ENCODE measurements at places on chromosomes 5 and 9.

DNA sequence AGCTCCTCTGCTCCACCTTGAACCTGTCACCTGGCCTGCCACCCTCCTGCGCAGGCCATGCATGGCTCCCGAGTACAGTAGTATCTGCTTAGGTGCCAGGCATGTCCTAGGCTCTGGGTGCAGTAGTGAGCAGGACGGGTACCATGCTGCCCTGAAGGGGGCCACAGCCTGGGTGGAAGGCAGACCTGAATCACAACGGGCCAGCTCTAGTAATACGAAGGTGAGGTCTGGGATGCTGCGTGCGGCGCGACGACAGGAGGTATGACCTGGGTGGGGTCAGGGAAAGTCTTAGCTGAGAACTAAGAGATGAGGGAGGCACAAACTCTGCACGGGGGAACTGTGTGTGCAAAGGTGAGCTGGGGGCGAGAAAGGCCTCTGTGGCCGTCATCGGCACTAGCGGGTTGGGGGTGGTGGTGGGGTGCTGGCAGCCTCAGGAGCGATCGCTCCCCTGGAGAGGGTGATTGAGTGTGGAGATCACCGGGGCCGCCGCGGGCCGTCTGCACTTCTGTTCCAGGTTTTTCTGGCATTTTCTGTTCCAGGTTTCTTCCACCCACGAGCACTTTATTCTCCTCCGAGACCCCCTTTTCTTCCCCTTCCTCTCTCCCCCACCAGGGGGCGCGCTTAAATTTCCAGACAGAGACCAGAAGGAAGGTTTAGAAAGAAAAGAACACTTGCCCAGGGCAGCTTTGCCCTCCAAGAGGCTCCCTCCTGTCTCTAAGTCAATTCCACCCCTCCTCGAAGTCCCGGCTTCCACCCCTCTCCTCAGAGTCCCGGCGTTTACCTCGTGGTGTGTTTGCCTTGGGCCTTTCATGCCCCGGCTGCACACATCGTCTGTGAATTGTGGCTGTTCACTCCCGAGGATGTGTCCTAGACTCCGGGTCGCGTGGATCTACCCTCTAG lies 15.1 kb downstream of the PDLIM4 start:
- DNase-seq = peak; percentile 96

DNA sequence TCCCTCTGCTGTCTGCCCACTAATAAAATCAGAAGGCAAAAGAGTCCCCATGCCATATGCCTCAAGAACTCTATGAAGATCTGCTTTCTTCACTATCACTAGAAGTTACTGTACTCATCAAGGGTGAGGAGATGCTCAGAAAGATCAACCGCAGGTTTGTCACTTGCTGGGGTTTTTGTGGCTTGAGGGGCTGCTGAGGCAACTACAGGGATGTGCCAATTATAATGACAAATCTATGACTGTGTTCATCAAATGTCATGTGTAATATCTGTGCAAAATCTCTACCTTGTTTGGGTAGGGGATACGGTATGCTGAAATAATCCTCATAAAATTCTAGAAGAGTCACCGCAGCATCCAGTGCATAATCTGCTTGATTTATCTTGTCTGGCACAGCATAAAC lies 13.0 kb downstream of the ERAP1 start:
- DNase-seq = no peak

DNA sequence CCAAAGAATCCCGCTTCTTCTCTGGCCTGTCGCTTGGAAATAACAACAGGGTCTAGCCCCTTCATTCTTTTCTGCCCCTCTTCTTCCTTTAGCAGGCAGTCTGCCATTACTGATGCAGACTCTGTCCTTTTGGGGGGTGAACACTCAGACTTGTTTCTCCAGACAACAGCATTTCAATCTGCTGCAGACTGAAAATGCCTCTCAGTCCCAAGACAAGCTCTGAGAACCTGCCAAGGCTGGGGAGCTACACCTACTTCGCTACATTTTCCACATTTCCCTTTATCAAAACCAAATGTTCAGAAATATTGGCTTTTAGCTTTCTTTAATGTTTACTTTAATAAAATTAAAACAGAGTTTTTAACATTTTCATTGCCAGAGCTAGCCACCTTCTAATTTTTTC lies 152.4 kb downstream of the MPDZ start:
- no peak for DNase-seq

- DNase-seq = peak; percentile 47
These were observed 21.9 kb upstream of the FOCAD start for GRCh38 chr9:20662156-20662555.

DNA sequence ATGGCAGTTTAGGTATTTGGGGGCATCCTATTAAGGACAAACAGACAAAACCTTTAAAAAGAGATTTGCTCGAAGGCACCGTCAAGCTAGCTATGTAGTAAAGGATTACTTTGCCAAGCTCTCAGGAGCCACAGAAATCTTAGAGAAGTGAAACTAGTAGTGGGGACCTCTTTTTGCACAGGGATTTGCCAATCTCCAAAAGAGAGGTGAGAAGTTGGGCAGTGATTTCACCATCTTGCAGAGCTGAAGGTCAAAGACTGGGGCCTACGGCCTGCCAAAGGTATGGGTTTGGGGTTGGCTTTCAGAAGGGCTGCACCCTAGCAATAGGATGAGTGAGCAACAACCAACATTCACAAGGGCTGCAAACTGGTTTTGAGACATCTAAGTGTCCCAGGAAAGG lies 1.6 kb upstream of the FCN1 start:
- DNase-seq = no peak

- DNase-seq = peak; percentile 67
These were observed 44.7 kb downstream of the GAS1 start for GRCh38 chr9:86902586-86902985.

GRCh38 chr9:5671711-5672353 lies 42.9 kb downstream of the RIC1 start:
- peak; percentile 67 for DNase-seq

DNA sequence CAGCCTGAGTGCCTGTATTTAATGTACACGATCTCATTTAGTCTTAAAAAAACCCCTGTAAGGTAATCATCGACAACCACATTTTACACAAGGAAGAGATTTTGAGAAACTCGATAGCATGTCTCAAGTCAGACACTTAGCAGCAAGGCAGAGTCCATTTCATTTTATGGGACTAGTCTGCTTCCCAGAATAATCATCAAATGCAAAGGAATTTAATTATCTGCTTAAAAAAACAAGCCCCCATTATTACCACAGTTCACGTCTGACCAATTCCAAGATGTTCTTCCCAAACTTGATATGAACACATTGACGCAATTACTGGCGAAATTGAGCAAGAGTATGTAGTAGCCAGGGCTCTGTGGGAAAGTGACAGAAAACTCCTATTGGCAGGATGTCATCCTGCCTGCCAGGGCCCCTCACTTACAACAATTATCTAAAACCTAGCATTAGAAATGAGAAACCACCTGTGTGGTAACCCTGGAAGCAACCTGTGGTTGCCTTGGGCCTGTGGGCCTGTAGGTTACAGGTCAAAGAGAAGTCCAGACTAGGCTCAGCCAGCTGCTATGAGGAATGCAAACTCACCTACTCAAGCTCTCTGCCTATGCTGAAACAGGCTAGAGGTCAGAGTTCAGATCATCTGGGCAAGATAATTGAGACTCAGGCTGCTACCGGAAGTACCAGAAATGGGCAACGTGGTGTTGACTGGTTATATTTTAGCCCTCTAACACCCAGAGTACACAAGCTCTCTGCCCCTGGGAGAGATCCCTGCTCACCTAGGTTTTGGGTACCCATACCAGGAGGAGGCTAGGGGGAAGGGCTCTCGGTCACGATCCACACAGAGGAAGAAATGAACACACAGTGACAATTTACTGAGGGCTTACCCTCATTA lies 1.6 kb downstream of the B4GALT1 start:
- DNase-seq = peak; percentile 56

DNA sequence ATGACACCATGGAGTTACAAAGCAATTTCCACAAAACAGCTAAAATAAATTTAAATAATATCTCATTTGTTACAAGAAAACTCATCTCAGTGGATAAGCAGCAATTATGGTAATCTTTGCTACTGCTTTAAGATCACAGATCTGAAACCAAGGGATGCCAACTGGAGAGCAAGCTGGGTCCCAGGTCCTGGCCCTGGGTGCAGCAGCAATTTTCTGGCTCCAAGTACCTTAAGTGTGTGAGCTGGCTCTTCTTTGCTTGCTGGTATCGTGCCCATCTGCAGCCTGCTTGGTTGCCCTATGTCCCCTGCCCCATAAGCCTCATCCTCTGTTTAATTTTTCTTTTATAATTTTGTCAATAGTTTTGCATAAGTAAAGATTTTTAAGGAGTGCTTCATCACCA lies 41.5 kb upstream of the DIRAS2 start:
- no peak for DNase-seq

DNA sequence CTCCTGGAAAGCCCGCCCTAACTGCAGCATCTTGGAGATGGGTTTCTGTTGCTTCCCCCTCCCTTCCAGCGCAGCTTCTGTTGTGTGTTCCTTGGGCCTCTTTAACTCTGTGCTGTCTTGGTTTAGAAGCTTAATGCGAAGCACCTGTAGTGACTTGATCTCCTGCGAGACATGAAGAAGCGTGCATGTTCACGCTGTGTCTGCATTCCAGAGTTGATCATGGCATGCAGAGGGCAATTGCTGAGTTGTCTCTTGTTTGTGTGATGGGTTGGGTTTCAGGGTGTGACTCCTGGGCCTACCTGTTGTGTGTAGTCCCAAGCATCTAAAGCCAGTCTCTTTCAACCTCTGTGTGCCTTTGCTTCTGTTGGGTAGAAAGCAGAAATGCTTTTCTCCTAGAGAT lies 155.6 kb downstream of the SMARCA2 start:
- peak; percentile 34 for DNase-seq

GRCh38 chr9:137673886-137674285 lies 55.1 kb downstream of the EHMT1 start:
- no peak for DNase-seq

DNA sequence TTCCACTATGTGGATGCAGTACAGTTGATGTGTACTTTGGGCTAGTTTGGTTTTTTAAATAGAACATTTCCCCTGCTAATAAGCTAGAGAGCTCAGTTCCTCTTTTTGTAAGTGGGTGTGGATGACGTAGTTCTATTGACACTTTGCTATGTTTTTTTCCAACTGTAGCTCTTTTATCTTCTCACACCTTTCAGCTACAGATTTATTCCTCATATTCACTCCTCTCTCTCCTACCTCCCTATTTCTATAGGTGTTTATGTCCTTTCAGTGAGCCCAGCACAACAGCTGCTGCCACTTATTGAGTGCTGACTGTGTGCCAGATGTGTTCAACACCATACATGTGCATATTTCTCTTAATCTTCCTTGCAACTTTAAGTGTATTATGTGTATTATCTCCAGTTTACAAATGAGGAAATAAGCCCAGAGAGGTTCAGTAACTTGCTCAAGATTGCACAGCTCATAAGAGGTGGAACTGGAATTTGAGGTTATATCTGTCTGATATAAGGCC lies 215.7 kb downstream of the SEMA6A start:
- no peak for DNase-seq

GRCh38 chr9:112850840-112851239 lies 39.8 kb downstream of the SLC46A2 start:
- no peak for DNase-seq

GRCh38 chr5:117736698-117737097 lies 1162.1 kb upstream of the SEMA6A start:
- DNase-seq = no peak

- no peak for DNase-seq
These were observed 425.6 kb upstream of the BRINP1 start for GRCh38 chr9:119794836-119795235.

DNA sequence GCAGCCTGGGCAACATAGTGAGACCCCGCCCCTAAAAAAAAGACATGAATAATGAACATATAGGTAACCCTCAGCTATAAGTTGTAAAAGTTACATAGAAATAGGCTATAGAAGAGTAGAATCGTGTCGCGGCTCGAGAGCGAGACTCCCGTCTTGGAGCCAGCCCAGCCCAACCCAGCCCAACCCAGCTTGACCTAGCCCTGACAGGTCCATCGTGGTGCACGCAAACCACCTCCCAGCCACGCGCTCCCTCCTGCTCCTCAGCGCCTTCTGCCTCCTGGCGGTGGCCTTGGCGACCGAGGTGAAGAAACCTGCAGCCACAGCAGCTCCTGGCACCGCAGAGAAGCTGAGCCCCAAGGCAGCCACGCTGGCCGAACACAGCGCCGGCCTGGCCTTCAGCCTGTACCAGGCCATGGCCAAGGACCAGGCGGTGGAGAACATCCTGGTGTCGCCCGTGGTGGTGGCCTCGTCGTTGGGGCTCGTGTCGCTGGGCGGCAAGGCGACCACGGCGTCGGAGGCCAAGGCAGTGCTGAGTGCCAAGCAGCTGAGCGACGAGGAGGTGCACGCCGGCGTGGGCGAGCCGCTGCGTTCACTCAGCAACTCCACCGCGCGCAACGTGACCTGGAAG lies 10.8 kb downstream of the KIF24 start:
- peak; percentile 53 for DNase-seq

DNA sequence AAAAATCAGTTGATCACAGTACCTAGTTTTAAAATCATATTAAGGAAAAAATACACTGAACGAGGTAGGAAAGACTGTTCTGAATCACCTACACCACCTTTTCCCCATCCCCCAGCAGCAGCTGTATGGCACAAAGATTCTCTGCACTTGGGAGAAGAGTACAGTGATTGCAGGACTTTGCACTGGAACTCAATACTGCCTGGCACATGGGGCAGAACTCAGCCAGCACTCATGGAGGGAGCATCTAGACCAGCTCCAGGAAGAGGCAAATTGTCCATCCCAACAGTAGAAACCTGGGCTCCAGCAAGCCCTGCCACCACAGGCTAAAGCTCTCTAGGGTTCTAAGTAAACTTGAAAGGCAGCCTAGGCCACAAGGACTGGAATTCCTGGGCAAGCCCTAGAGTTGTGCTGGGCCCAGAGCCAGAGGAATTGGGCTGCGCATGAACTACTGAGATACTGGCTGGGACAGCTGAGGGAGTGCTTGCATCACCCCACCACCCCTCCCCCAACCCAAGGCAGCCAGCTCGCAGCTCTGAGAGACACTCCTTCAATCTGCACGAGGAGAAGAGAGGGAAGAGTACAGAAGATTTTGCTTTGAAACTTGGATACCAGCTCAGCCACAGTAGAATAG lies 654.4 kb upstream of the CDH6 start:
- DNase-seq = peak; percentile 56

DNA sequence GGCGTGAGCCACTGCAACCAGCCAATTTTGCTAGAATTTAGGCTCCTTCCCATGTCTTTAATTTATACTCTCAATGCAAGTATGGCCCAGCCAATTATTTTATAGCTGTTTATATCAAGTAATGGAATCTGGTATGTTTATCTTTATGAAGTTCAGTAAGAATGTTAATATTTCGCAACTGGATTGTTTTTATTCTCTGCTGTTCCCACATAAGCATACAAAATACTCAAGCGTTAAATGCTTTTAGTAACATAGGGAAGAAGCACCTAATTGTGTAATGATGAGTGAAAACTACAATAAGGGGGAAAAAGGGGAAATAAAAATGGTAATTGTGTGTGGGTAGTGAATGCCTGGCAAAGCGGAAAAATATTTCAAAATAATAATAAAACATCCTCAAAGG lies 21.3 kb downstream of the PWWP2A start:
- no peak for DNase-seq

DNA sequence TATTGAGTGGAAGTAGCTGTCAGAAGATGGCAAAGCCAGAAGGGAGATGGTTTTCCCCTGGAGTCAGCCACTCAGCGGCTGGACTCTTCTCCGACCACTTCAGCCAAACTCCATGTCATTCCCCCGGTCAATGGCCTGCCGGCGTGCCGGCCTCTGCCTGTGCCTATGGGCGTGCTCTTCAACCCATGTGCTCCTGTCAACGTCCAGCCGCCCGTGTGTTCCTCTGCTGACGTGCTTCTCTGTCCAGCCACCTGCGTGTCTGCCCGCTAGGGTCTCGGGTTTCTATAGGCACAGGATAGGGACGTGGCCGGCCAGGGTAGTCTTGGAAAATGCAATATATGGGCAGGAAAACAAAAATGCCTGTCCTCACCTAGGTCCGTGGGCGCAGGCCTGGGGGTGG lies 77.7 kb upstream of the RUFY1 start:
- DNase-seq = no peak

Data from endodermal cell (in vitro differentiated cells).